Esophagus muscularis mucosa (tissue), 4 donors: ENCODE measurements at places on chromosomes 3 and 15. TPM values are rescaled to one million over a fixed set of nuclear protein-coding genes. Genes with fewer than 3 reads are reported as not detected.

DNA sequence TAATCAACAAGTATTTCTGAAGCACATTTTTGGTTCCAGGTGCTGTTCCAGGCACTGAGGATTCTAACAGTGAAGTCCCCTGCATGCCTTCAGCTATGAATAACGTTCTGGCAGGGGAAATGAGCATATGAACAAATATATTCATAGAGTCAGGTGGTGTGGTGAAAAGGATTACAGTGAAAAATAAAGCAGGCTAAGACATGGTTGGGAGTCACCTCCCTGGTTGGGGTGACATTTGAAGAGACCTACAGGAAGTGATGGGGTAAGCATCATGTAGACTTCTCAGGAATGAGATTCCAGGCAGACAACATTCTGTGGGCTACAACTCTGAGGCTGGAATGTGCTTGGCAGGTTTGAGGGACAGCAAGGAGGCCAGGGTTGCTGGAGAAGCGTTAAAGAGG, 15.0 kb downstream of the FRMD4B start:
- DNase-seq, result no peak
- peaks cover 3% of the 10 kb centered on the region for H3K4me1 ChIP-seq
- H3K27ac ChIP-seq, result no peak overlapping the region
- no peaks in the 10 kb centered on the region for H3K36me3 ChIP-seq
- no peak overlapping the region for H3K4me3 ChIP-seq

EAF2 gene
- 2.9 TPM for total RNA-seq

APBA2 gene
- 12.4 TPM for total RNA-seq

- H3K4me3 ChIP-seq, result no peak overlapping the region
- peaks cover 10% of the 10 kb centered on the region for H3K4me1 ChIP-seq
- DNase-seq, result no peak
- no peaks in the 10 kb centered on the region for H3K27me3 ChIP-seq
Measured at GRCh38 chr15:89647191-89647851, 7.9 kb downstream of the KIF7 start.

DNA sequence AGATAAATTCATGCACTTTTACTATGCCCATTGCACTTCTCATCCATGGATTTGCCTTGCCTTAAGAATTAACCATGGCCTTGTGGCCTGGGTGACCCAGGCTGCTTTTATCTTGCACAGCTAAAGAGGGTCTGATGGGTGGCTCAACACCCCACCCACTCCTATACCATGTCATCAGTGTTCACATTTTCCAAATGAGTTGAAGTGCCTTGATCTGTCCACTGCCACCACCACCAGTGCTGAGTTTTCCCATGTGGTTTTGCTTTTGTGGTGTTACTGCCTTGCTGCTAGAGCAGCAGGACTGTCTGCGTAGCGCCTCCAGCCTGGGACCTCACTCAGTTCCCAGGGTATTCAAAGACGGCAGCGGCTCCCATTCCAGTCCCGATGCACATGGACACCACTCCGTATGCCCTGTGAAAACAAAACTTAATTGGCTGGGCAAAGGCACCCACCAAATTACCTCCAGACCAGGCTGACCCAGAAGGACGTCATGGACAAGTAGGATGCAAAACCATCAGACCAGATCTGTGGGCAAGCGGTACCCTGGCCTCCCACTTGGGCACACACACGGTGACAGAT, 14.1 kb downstream of the ACAA1 start:
- no peak overlapping the region for H3K27ac ChIP-seq
- peaks cover 80% of the 10 kb centered on the region for H3K36me3 ChIP-seq
- no peak overlapping the region for H3K4me3 ChIP-seq
- H3K4me1 ChIP-seq, result no peaks in the 10 kb centered on the region
- DNase-seq, result no peak

DNA sequence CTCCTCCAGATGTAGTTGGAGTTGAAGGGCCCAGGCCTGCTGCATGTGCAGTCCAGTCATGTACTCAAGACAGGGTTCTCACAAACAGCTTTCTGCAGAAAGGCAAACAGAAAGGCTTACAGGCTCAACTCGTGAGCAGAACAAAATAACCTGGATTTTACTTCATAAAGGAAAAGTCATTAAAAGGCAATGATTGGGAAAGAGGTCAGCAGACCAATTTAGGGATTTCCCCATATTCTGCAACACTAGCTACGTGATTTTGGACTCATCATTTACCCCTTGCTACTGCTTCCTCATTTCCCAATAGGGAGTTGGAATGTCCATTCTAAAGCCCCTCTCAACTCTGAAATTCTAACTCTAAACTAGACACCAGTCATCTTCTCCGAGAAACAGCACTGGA, 18.1 kb downstream of the METTL6 start:
- DNase-seq, result no peak
- H3K27me3 ChIP-seq, result no peaks in the 10 kb centered on the region
- peaks cover 25% of the 10 kb centered on the region for H3K36me3 ChIP-seq
- H3K4me3 ChIP-seq, result no peak overlapping the region

GRCh38 chr3:12318758-12319621, 30.1 kb downstream of the PPARG start:
- H3K27me3 ChIP-seq, result no peaks in the 10 kb centered on the region
- H3K36me3 ChIP-seq, result no peaks in the 10 kb centered on the region
- no peaks in the 10 kb centered on the region for H3K4me1 ChIP-seq

SLC28A1 gene
- total RNA-seq, result not detected

- H3K27me3 ChIP-seq, result no peaks in the 10 kb centered on the region
- DNase-seq, result no peak
- no peaks in the 10 kb centered on the region for H3K36me3 ChIP-seq
- no peaks in the 10 kb centered on the region for H3K4me1 ChIP-seq
- H3K27ac ChIP-seq, result no peak overlapping the region
- H3K4me3 ChIP-seq, result no peak overlapping the region
Measured at GRCh38 chr3:3074551-3075257, 35.5 kb downstream of the IL5RA start.

ACTC1 gene
- 8.3 TPM for total RNA-seq

GRCh38 chr15:73650416-73651126, 17.4 kb upstream of the NPTN start:
- no peaks in the 10 kb centered on the region for H3K36me3 ChIP-seq
- no peak overlapping the region for H3K27ac ChIP-seq
- H3K4me3 ChIP-seq, result no peak overlapping the region
- no peaks in the 10 kb centered on the region for H3K4me1 ChIP-seq
- DNase-seq, result no peak
- H3K27me3 ChIP-seq, result no peaks in the 10 kb centered on the region

DNA sequence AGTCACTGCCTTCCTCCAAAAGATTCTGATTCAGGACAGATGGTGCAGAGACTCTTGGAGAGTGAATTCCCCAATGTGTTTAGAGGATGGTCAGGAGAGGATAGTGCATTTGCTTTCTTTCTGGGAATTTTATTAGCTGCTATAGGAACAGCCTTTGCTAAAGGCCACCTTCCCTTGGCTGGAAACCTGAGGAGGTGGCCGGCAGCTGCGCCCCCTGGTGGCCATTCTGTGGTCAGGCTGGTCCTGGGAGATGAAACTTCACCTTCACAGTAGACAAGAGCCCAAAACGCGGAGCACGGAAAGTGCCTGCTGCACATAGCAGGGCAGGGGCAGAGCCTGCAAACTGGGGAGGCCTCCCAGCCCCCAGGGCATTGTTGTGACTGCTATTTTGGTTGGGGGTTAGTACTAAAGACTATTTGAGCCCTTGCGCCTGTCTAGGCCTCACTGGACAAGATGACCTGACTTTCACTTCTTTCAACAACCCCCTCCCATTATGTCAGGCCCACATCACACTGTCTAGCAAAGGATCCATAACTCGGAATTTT, 34.3 kb downstream of the SEC22C start:
- H3K36me3 ChIP-seq, result peaks cover 21% of the 10 kb centered on the region
- no peak for DNase-seq
- H3K27ac ChIP-seq, result no peak overlapping the region
- H3K27me3 ChIP-seq, result no peaks in the 10 kb centered on the region

- peaks cover 49% of the 10 kb centered on the region for H3K4me1 ChIP-seq
- H3K4me3 ChIP-seq, result peak overlapping the region; percentile 98
- H3K36me3 ChIP-seq, result no peaks in the 10 kb centered on the region
- DNase-seq, result no peak
Measured at GRCh38 chr15:58770519-58770856, 614 bp upstream of the MINDY2 start.

DNA sequence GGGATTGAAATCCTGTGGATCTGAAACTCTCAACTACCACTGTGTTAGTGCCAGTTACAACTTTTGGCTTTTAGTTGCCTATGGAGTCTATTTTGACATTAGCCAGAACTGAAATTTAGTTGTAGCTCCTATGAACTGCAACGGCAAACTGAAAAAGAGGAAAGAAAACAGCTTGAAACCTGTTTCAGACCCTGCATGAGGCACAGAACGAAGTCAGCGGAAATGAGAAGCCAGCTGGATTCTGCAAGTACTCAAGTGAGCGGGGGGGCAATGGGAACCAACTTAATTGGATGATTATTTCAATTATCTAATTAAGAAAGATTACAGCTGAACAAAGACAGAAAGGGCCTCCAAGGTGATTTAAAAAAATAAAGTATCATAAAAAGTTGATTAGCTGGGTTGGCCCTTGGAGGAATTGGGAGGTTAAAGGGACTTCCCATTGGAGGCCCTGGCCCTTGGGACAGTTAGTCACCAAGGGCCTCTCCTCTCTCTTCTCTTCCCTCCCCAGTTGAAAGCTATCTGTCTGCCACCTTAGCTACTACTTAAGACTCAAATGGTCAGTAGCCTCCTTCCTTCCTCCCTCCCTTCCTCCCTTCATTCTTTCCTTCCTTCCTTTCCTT, 352.1 kb downstream of the SHQ1 start:
- H3K27me3 ChIP-seq, result no peaks in the 10 kb centered on the region
- H3K4me1 ChIP-seq, result no peaks in the 10 kb centered on the region

AMOTL2 gene
- total RNA-seq, result 313 TPM

DNA sequence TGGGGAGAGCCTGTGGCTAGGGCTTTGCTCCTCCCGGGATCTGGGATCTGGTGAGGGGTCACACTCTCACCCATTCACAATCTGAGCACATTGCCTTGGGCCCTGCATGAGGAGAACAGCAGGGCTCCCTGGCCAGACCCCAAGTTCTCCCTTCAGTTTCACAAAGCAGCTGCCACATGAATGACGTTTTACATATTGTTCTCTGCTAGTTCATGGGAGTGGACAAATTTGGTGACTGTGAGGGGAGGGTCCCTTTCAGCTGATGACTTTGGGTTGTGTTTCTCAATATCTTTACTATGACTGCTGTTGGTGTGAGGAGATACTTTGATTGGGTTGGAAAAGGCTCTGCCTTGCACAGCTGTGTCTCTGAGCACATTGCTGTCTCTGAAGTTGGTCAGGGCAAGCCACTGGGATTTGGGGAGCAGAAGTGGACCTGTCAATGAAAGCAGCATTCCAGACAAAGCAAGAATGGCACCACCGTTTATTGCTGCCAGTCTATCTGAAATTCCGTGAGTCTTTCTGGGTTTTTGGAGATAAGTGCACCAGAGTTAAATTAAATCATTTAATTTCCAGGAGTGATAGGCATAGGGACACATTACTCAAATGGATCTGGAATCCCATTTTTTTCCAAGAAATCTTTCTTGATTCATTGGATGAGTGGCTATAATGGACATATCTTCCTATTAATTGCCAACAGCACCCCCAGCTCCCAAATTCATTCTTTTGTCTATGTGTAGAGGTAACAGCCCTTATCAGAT, 10.3 kb downstream of the TIMP4 start:
- H3K36me3 ChIP-seq, result peaks cover 14% of the 10 kb centered on the region
- peak overlapping the region; percentile 55 for H3K27ac ChIP-seq
- no peak overlapping the region for H3K4me3 ChIP-seq
- peak; percentile 92 for DNase-seq
- H3K4me1 ChIP-seq, result peaks cover 32% of the 10 kb centered on the region

DNA sequence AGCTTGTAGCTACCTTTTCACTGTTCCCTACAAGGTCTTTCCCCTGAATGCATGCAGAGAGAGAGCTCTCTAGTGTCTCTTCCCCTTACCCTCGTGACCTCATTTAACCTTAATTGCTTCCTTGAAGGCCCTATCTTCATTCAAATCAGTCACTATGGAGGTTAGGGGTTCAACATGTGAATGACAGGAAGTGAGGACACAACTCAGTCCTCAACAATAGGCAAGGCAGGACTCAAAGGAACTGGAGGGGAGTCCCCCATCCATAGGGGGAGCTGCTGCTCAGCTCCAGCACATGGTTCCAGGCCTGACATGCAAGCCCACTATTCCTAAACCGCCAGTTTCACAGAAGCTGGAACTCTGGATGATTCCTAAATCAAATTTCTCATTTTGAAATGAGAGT, 33.8 kb upstream of the GYG1 start:
- peaks cover 15% of the 10 kb centered on the region for H3K4me1 ChIP-seq
- DNase-seq, result no peak
- H3K4me3 ChIP-seq, result no peak overlapping the region
- H3K27me3 ChIP-seq, result no peaks in the 10 kb centered on the region
- no peaks in the 10 kb centered on the region for H3K36me3 ChIP-seq
- H3K27ac ChIP-seq, result peak overlapping the region; percentile 93

GRCh38 chr3:195070336-195070735, 200.6 kb downstream of the XXYLT1 start:
- no peaks in the 10 kb centered on the region for H3K4me1 ChIP-seq
- peaks cover 27% of the 10 kb centered on the region for H3K36me3 ChIP-seq
- no peaks in the 10 kb centered on the region for H3K27me3 ChIP-seq
- no peak overlapping the region for H3K4me3 ChIP-seq
- DNase-seq, result no peak

DNA sequence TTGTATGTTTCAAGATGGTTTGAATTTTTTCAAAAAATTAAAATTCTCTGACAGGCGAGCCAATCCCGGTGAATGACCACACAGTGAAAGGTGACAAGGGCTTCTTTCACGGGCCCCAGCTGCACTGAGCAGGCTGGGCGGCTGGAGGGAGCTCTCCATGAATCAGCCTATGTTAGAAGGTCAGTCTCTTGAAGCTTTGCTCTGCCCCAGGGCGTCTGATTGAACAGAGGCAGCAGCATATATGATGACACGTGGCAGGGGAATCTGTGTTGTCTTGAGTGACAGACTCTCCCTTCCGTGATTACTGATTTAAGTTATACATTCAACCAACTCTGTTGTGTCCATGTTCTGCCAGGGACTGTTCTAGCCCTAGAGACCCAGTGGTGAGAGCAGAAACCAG, 51.5 kb downstream of the ISG20 start:
- no peak overlapping the region for H3K4me3 ChIP-seq
- H3K27me3 ChIP-seq, result no peaks in the 10 kb centered on the region
- H3K27ac ChIP-seq, result no peak overlapping the region
- H3K36me3 ChIP-seq, result no peaks in the 10 kb centered on the region
- H3K4me1 ChIP-seq, result no peaks in the 10 kb centered on the region
- DNase-seq, result no peak

- no peaks in the 10 kb centered on the region for H3K4me1 ChIP-seq
- no peaks in the 10 kb centered on the region for H3K27me3 ChIP-seq
- no peaks in the 10 kb centered on the region for H3K36me3 ChIP-seq
- no peak for DNase-seq
- no peak within 1 kb of the TSS for H3K27ac ChIP-seq
- H3K4me3 ChIP-seq, result no peak within 1 kb of the TSS
Measured at GRCh38 chr3:111541911-111542483, at the start of gene CD96. CD96 (plus strand) TSS chr3:111542197; CDS start chr3:111542249, 52 bp downstream.

SLC22A14 gene
- not detected for total RNA-seq

- H3K27ac ChIP-seq, result no peak overlapping the region
- no peak for DNase-seq
- no peak overlapping the region for H3K4me3 ChIP-seq
- no peaks in the 10 kb centered on the region for H3K4me1 ChIP-seq
- peaks cover 25% of the 10 kb centered on the region for H3K36me3 ChIP-seq
- H3K27me3 ChIP-seq, result no peaks in the 10 kb centered on the region
Measured at GRCh38 chr3:186080849-186081438, 27.9 kb downstream of the ETV5 start.

ALDH1A3 gene
- 36.7 TPM for total RNA-seq
